ENCODE measurements at places on chromosomes 5 and 9. TPM values are rescaled to one million over a fixed set of nuclear protein-coding genes. Genes with fewer than 3 reads are reported as not detected.

DNA sequence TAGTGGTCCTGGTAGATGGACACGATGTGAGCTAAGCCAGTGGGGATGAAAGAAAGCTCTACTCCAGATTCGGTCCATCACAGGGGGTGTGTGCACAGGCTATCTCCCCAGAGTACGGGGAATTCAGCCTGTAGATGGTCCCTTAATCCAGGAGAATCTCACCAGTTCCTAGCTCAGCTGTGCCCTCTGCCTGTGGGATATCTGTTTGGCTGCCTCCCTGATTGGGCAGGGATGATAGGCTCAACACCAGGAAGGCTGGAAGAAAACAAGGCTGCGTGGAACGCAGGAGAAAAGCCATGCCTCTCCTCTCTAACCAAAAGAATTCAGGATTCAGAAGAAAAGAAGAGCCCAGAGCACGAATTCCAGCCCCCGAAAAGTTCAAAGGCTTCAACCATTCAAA is 40.9 kb downstream of the VLDLR start:
- no peak for DNase-seq
- no peak overlapping the region for H3K4me3 ChIP-seq
- no peaks in the 10 kb centered on the region for H3K27me3 ChIP-seq
- no peaks in the 10 kb centered on the region for H3K36me3 ChIP-seq

DNA sequence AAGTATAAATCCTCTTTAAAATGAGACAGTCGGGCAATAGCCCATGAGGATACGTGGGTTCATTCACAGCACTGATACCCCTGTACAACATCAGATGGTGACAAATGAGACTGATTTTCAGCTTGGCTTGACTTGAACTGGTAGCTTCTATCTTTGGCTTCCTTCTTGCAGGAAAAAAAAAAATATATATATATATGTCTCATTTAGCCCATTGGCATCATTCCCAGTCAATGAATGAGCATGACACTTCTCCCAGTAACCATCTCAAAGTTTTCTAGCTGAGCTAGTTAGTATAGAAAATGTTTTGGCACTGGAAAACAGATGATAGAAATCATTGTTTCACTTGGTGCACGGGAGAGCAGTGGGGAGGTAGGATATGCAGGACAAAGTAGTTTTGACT is 222.5 kb upstream of the TAS2R1 start:
- no peak overlapping the region for H3K4me3 ChIP-seq
- no peaks in the 10 kb centered on the region for H3K4me1 ChIP-seq
- no peak overlapping the region for H3K27ac ChIP-seq
- no peaks in the 10 kb centered on the region for H3K36me3 ChIP-seq
- no peaks in the 10 kb centered on the region for H3K27me3 ChIP-seq
- DNase-seq = no peak

DNA sequence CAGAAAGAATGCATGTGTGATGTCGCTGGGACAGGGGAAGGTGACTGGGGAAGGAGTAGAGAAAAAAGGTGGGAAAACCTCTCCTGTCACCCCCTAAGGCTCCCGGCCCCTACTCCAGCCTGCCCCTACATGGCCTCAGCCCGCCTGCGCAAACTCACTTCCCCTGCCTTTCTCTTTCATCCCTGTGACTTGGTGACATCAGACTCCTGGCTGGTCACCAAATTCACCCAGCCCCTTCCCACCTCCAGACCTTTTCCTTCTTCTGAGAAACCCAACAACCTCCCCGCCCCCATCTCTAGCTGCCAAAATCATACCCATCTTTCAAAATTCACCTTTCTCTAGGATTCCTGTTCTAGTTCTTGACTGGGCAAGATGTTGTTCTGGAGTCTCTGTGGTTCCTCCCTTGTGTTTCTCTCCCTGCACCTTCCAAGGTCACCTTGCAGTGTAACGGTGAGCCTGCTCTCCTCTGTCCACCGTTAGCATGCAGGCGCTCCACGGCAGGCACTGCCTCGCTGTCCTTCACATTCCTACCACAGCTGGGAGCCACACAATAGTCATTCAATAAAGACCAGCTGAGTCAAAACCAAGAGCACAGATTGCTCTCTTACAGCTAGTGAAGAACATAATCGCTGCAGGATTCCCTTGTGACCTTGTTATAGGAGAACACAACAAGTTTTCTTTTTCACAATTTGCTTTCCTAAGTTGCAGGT is 134.5 kb downstream of the FANCC start:
- H3K36me3 ChIP-seq = no peaks in the 10 kb centered on the region
- H3K27ac ChIP-seq = no peak overlapping the region
- no peak for DNase-seq
- H3K27me3 ChIP-seq = no peaks in the 10 kb centered on the region
- H3K4me1 ChIP-seq = peaks cover under 1% of the 10 kb centered on the region

Gene TLE1
- total RNA-seq = 58.5 TPM

Gene RPP25L
- 7.2 TPM for total RNA-seq

DNA sequence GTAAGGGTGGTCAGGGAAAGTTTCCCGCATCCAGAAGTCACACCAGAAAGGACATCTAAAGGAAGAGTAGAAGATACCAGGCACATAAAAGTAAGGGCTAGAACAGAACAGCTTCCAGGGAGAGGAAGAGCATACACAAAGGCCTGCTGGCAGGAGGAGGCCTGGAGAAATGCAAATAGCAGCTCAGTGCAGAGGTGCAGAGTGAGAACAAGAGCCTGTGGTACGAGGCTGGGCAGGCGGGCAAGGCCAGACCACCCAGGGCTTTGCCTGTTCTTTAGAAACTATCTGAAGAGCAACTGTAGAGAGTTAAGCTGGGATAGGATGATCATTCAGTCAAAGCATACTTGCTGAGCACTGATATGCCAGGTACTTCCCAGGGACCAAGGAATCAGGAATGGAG is 115.3 kb downstream of the DROSHA start:
- H3K27ac ChIP-seq = no peak overlapping the region
- peaks cover 60% of the 10 kb centered on the region for H3K36me3 ChIP-seq
- no peak overlapping the region for H3K4me3 ChIP-seq
- no peaks in the 10 kb centered on the region for H3K4me1 ChIP-seq
- no peaks in the 10 kb centered on the region for H3K27me3 ChIP-seq

DNA sequence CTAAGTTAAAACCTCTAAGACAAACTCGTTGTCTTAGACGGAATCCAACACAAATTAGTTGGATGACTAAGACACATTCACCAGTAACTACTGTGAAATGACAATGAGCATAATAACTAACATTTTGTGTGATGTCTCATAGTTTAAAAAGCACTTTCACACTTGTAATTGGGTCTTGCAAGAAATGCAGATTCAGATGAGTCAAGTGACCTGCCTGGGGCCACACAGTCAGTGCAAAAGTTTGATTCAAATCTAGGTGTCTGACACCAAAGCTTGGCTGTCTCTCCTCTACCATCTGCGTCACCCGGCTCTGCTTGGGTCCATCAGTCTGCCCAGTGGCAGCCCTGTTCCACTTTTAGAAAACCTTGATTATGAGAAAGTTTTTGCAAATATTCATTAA is 143.7 kb downstream of the TTLL11 start:
- no peak overlapping the region for H3K27ac ChIP-seq
- no peak for DNase-seq
- H3K4me3 ChIP-seq = no peak overlapping the region
- no peaks in the 10 kb centered on the region for H3K36me3 ChIP-seq
- H3K4me1 ChIP-seq = no peaks in the 10 kb centered on the region

GRCh38 chr9:2180154-2180553 is 165.0 kb downstream of the SMARCA2 start:
- no peak for DNase-seq
- no peaks in the 10 kb centered on the region for H3K36me3 ChIP-seq
- no peaks in the 10 kb centered on the region for H3K4me1 ChIP-seq
- H3K27me3 ChIP-seq = no peaks in the 10 kb centered on the region
- H3K27ac ChIP-seq = no peak overlapping the region
- no peak overlapping the region for H3K4me3 ChIP-seq

Gene FAM169A
- total RNA-seq = not detected

Gene PCDHGB1
- 1.8 TPM for total RNA-seq

DNA sequence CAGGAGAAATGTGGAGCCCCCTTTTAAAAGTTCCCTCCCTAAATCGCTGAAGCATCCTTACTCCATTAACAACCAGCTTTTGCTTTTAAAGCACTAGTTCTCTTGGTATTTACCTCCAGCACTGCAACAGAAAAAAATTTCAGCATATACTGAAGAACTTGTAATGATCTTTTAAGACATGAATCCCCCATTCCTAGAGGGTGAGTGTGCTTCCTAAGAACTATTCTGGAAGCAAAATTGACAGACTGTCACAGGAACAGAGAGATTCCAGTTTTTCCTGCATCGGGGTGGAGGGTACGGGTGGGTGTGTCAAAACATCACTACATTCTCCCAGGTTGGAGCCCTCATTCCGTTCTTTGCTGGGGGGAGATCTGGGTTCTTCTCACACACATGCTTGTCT is 151.9 kb downstream of the EBF1 start:
- no peak for DNase-seq
- H3K27ac ChIP-seq = no peak overlapping the region
- no peak overlapping the region for H3K4me3 ChIP-seq
- peaks cover 8% of the 10 kb centered on the region for H3K4me1 ChIP-seq

Gene PCDHGA3
- 9.2 TPM for total RNA-seq

DNA sequence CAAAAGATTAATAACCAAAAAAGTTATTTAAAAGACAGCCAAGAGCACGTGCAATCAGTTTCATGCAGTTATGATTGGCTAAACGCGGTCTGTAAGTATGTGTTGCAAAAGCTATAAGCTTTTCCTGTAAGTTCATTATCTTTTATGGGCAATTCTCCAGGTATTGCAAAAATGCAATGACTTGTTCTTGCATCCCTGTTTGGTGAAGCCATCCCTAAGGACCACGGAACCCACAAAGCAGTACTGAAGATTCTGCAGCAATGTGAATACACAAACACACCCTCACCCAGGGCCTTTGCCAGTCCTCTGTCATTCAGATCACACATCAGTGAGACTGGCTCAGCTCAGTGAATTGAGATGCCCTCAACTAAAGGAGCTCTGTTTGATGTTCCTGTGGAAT is 11.4 kb downstream of the GCNT4 start:
- H3K4me3 ChIP-seq = no peak overlapping the region
- H3K27ac ChIP-seq = no peak overlapping the region
- H3K4me1 ChIP-seq = no peaks in the 10 kb centered on the region
- no peaks in the 10 kb centered on the region for H3K27me3 ChIP-seq
- H3K36me3 ChIP-seq = no peaks in the 10 kb centered on the region

GRCh38 chr5:136776022-136776927 is 410.9 kb upstream of the TRPC7 start:
- H3K4me1 ChIP-seq = no peaks in the 10 kb centered on the region
- H3K27ac ChIP-seq = no peak overlapping the region
- no peaks in the 10 kb centered on the region for H3K36me3 ChIP-seq
- H3K4me3 ChIP-seq = no peak overlapping the region

DNA sequence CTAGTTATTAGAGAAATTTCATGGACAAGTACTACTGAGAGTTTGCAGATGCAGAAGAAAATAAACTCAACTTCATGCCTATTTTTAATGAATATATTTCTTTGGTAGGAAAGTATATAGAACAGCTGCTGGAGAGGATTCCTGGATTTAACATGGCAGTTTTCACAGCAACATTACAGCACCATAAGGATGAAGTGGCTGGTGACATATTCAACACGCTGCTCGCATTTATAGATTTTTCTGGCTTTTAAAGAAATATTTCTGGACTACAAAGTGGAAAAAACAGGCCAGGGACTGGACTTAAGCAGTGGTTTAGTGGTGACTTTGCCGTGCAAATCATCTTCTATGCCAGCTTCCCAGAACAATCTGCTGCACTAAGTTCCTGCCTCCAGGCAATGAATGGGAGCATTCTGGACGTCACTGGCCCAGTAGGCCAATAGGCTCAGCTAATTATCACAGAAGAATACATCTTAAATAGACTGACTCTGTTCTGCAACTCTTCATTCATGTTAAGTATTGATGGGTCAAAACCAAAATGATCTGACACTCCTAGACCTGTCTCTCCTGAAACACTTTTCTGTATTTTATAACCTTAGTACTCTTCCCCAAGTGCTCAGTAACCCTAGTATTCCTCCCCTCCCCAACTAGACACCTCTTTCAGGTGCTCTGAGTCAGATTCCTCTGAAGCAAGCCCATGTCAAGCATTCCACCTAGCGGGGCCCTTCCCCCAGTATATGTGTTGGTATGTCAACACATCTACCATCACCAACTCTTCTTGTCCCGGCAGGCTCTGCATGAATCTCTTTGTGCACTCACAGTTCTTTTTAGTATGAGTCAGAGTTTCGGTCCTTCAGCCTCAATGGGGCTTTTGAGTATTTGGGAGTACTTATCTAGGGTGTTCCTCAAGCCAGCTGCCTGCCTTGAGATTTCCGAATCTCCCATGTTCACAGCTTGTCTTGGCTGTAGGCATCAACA is 625.5 kb downstream of the CHSY3 start:
- DNase-seq = no peak
- H3K27me3 ChIP-seq = no peaks in the 10 kb centered on the region
- no peaks in the 10 kb centered on the region for H3K36me3 ChIP-seq
- H3K4me3 ChIP-seq = no peak overlapping the region
- no peaks in the 10 kb centered on the region for H3K4me1 ChIP-seq

- no peaks in the 10 kb centered on the region for H3K27me3 ChIP-seq
- no peak overlapping the region for H3K4me3 ChIP-seq
- peaks cover 20% of the 10 kb centered on the region for H3K4me1 ChIP-seq
- H3K27ac ChIP-seq = peak overlapping the region; percentile 67
- no peaks in the 10 kb centered on the region for H3K36me3 ChIP-seq
- DNase-seq = no peak
These were observed 18.4 kb downstream of the NUDT2 start for GRCh38 chr9:34347800-34348158.

- no peak overlapping the region for H3K27ac ChIP-seq
- no peaks in the 10 kb centered on the region for H3K27me3 ChIP-seq
- H3K36me3 ChIP-seq = no peaks in the 10 kb centered on the region
These were observed 28.7 kb downstream of the GFRA3 start for GRCh38 chr5:138245717-138246116.

- H3K4me3 ChIP-seq = no peak overlapping the region
- no peaks in the 10 kb centered on the region for H3K27me3 ChIP-seq
- peaks cover 81% of the 10 kb centered on the region for H3K4me1 ChIP-seq
- H3K27ac ChIP-seq = peak overlapping the region; percentile 95
- no peaks in the 10 kb centered on the region for H3K36me3 ChIP-seq
- DNase-seq = peak; percentile 84
These were observed 22.8 kb upstream of the DUSP1 start for GRCh38 chr5:172793577-172794488.

Gene BSPRY
- total RNA-seq = not detected

Gene FBP2
- not detected for total RNA-seq

Gene GFPT2
- total RNA-seq = 25.2 TPM

GRCh38 chr9:132869266-132869665 is 8.8 kb downstream of the AK8 start:
- no peak overlapping the region for H3K4me3 ChIP-seq
- no peaks in the 10 kb centered on the region for H3K36me3 ChIP-seq
- no peak for DNase-seq
- no peak overlapping the region for H3K27ac ChIP-seq
- H3K4me1 ChIP-seq = no peaks in the 10 kb centered on the region

DNA sequence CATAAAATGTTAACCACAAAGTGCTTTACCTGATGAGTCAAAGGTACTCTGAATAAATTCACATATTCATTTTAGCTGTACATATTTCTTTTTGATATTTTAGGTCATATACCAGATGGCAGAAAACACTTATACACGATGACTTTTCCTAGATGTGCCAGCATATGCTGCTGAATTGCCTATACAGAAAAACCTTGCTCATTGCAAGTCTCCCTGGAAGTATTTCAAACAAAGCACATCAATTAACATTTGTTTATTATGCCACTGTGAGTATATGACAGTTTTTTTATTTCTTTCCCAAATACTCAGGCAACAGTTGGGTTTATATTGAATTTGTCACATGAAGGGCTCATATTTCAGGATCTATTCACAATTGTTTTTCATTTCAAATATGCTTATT is 180.8 kb downstream of the TMEM232 start:
- H3K36me3 ChIP-seq = no peaks in the 10 kb centered on the region
- no peaks in the 10 kb centered on the region for H3K27me3 ChIP-seq
- H3K4me3 ChIP-seq = no peak overlapping the region
- no peak for DNase-seq
- no peaks in the 10 kb centered on the region for H3K4me1 ChIP-seq

All from ascending aorta (tissue), 2 donors.